ENCODE measurements at places on chromosomes 7 and 10.
A peak's percentile ranks its signal among the peaks of the same experiment; 100 is the strongest.

- DNase-seq: no peak
Observed at GRCh38 chr10:13496164-13496563, 32.6 kb downstream of the BEND7 start.

GRCh38 chr10:68171539-68172080 lies 60.3 kb downstream of the ATOH7 start:
- DNase-seq: no peak

- DNase-seq: no peak
Observed at GRCh38 chr7:26681819-26682418, 182.5 kb downstream of the SKAP2 start.

- peak; percentile 6 for DNase-seq
Observed at GRCh38 chr7:132709971-132710567, 133.8 kb upstream of the PLXNA4 start.

- peak; percentile 45 for DNase-seq
Observed at GRCh38 chr7:130894146-130894908, 160.3 kb upstream of the KLF14 start.

GRCh38 chr10:110410329-110411046 lies 87.2 kb upstream of the DUSP5 start:
- DNase-seq: no peak

GRCh38 chr7:48098846-48099245 lies 9.8 kb downstream of the UPP1 start:
- no peak for DNase-seq

- no peak for DNase-seq
Observed at GRCh38 chr10:97550336-97551149, 22.0 kb upstream of the ANKRD2 start.

GRCh38 chr10:11560076-11560709 lies 51.3 kb downstream of the USP6NL start:
- DNase-seq: no peak

DNA sequence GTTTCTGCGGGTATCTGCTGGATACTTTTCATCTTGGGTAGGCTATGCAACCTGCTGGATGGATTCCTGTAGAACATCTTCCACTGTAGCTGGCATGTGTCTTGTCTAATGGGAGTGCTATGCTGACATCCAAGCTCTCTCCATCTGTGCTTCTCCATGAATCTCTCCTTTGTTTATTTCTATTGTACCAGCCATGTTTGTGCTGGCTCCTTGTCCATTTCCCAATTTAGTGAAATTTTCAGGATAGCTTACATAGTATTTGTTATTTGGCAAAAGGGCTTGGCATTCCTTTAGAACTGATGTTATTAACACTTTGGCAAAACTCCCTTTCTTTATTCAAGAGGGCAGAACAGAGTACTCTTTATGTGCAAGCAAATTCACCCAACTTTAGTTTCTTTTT lies 198.0 kb downstream of the CSTF2T start:
- DNase-seq: no peak

DNA sequence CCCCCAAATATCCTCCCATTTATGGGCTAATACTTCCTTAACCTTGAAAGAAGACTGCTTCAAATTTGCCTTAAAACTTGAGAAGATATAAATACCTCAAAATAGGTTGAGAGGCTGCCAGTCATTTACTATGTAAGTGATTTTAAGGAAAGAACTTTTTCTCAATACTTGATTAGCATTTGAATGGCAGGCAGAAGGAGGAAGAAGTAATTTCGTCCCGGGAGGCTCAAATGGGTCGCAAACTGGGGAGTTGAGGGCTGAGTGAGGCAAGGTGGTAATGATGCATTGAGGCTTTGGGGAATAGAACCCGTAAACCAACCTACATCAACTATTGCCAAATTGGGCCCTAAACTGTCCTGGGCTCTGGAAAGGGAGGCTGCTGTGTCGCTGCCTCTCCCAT lies 11.1 kb downstream of the CAMK1D start:
- DNase-seq: no peak

DNA sequence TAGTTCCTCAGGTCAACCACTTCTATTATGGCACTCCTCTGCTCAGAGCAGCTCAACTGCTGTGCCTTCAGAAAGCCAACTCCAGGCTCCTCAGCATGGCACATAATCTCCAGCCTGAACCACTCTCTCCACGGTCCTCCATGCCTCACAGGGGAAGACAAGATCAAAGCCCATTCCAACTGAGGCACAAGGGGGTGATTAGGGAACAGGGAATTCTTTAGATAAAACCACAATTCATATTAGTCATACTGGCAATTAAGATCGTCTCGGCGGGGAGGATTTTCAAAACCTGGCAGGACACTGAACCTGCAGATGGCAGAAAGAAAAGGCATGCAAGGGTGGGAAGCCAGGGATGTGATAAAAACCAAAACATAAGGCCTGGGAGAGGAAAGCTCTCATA lies 361.6 kb downstream of the FGFR2 start:
- no peak for DNase-seq

DNA sequence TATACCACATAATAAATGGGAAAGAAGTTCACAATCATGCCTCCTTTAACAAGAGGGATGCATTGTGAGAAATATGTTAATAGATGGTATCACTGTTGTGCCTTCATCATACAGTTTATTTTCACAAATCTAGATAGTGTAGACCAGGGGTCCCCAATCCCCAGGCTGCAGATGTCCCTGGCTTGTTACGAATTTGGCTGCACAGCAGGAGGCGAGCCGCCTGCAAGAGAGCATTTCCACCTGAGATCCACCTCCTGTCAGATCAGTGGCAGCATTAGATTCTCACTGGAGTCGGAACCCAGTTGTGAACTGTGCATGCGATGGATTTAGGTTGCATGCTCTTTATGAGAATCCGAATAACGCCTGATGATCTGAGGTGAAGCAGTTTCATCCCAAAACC lies 361.9 kb upstream of the ZWINT start:
- DNase-seq: no peak

- no peak for DNase-seq
Observed at GRCh38 chr10:112738606-112739591, 211.1 kb upstream of the TCF7L2 start.

DNA sequence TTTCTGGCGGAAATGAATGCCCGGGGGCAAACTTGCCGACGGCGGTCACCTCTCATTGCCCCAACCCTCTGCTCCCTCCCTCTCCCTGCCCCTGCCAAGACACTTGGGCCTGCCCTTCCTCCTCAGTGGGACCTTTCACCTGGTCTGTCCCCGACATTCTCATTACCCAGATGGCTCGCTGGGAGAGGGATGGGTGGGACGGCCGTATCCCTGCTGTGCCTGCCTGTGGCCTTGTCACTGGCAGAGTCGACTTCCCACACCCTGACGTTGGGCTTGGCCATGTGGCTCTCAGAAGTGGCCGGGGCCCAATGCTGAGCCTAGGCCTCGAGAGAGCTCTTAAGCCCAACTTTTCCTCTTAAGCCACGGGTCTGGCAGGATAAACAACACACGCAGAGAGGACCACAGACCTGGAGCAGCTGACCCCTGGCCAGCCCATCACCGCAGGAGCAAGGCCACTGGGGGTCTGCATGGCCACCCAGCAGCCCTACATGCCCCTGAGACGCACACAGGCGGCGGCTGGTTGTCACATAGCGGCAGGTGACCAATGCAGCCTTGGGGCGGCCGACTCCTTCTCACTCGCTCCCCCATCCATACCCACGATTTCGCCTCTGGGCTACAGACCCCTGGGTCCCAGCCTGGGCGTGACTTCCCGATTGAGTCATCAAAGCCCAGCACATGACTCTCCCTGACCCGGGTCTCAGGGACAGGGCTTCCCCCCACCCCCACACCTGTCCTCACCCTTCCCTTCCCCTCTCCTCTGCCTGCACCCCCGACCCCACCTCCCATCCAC lies 40.1 kb downstream of the SLC29A4 start:
- no peak for DNase-seq

- DNase-seq: no peak
Observed at GRCh38 chr7:23473844-23474093, 3.5 kb upstream of the IGF2BP3 start.

DNA sequence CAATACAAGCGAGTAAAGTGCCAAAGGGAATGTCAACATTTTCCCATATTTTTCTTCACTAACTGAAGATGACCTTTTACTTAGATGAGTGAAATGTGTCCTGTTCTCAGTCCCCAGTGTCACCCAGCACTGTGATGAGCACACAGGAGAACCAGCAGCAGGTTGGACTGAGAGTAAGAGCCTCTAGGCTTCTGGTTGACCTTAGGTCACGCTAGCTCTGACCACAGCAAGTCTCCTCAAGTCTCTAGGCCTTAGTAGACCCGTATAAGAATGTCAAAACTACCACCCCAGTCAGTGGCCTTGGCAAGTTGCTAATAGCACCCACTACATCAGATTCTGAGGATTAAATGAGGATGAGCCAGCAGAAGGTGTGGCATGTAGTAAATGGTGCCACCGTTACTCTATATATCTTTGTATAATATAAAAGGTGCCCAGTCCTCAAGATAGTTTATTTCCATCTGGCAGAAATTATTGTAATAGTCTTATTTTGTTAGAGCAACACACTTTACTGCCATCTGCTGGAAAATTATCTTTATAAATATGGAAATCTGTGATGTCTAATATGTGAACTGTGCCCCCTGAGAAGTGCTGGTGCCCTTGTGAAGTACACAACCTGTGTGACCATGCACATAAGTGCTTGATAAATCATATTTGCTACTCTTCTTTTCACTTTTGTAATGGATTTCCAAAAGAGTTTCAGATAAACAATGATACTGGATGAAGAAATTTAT lies 75.7 kb downstream of the SPAG6 start:
- no peak for DNase-seq

DNA sequence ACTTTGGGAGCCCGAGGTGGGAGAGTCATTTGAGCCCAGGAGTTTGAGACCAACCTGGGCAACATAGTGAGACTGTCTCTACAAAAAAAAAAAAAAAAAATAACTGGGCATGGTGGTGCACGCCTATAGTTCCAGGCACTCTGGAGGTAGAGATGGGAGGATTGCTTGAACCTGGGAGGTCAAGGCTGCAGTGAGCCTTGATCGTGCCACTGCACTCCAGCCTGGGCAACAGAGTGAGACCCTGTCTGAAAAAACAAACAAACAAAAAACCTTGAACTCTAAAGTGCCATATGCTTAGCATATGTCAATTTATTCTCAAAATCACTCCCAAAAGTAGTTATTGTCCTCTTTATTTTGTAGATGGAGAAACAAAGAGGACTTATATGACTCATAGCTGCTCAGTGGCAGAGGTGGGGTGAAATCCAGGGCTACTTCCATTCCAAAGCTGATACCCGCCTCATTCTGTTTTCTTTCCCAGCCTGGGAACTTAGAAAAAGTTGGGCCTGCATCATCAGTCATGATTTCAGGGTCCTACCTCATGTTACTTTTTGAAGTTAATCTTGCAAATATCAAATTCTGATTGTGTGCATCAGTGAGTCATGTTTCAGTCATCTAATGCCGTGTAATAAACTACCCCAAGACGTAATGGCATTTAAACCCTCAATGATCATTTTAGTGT lies 13.3 kb downstream of the DHTKD1 start:
- DNase-seq: no peak

DNA sequence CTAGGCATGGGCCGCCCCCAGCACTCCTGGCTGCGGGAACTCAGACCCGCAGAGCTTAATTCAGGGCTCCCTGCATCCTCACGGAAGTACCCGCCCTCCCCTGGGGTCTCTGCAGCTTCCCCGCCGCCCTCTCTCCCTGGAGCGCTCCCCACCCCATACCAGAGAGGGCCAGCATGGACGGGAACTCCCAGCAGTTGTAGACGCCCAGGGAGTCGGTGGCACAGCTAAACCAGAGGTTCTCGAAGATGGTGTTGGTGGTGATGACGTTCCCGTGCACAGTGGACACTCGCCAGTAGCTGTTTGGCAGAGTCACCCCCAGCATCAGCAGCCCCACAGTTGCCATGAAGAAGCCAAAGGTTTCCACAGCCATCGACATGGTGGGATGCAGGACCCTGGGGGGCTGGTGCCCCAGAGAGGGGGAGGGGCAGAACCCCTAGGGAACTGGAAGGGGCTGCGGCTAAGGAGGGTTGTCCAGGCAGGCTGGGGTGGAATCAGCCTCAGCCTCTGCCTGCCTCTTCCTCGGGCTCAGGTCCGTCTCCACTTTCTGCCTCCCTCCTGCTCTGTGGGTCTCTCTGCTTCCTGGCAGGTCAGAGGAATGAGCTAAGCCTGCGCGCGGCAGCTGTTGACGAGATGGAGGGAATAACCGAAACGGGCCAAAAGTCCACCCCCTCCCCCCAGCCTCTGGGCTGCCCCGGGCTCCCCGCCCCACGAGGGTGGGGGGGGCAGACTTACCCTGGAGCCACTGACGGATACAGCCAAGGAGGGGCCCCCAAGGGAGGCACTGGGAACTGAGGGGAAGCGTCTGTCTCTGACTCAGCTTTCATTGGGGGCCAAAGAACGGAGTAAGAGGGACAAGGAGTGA lies at the start of gene CLDN15:
CLDN15 (minus strand) TSS at position 597 of the 862 bp plus-strand sequence; CDS start at position 376, 221 bp downstream.
- no peak for DNase-seq

DNA sequence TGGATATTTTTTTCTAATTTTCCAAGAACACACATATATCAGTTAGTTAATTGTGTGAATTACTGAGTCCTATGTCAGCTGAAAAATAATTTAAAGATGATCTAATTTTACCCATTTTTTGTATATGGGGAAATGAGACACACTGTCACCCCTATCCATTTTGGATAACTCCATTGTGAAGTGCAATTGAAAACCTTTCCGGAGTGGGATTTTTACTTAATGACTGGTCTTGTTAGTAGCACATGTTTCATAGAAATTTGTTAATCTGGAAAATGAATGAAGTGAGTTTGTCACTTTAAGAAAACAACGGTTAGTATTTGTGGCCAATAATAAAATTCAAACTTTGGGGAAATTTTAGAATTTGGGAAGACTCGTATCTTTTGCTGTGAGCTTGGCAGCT lies 2.0 kb downstream of the GARS1 start:
- no peak for DNase-seq

GRCh38 chr7:142405122-142405765 lies 147.4 kb upstream of the PRSS58 start:
- no peak for DNase-seq

- no peak for DNase-seq
Observed at GRCh38 chr7:142585425-142585824, 163.8 kb upstream of the PRSS1 start.

GRCh38 chr7:101814081-101814990 lies 3.1 kb upstream of the CUX1 start:
- peak; percentile 63 for DNase-seq

DNA sequence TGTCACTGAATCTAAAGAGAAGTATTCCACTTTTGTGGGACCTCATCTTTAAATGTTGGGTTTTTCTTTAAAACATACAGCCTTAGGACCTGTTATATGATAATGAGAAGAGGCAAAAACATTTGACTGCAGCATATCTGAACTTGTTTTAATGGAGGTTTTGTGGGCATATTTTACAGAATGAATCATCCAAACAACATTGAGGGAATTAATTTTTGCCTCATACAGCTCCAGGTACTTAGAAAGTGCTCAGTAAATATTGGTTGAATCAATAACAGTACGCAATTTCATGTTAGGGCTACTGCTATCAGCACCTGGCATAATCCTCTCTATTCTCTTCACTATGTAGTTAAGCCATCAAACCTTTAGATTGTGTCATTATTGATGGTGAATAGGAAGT lies 115.9 kb downstream of the MALRD1 start:
- no peak for DNase-seq

DNA sequence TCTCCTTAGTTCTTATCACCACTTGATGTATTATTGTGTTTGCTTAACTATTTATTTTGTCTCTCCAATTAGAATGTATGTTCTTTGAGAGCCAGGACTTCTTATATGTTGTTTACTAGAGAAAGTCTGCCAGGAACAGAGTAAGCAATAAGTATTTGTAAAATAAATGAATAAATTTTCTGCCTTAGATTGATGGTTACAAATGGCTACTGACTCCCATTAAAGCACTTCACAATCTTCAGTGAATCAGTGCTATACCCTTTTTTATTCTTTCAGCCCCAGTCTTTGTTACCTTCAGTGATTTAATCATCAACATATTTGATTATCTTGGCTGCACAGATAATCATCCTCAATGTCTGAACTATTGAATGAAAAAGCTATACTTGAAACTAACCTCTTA lies 197.1 kb upstream of the TMEM196 start:
- DNase-seq: no peak

Measured in stimulated activated CD4-positive, alpha-beta T cell treated with anti-CD3 and anti-CD28 coated beads, Interleukin-4, amount 100 ng/mL, for 1 hour (primary cell).